ENCODE measurements at places on chromosomes 1 and 21.

DNA sequence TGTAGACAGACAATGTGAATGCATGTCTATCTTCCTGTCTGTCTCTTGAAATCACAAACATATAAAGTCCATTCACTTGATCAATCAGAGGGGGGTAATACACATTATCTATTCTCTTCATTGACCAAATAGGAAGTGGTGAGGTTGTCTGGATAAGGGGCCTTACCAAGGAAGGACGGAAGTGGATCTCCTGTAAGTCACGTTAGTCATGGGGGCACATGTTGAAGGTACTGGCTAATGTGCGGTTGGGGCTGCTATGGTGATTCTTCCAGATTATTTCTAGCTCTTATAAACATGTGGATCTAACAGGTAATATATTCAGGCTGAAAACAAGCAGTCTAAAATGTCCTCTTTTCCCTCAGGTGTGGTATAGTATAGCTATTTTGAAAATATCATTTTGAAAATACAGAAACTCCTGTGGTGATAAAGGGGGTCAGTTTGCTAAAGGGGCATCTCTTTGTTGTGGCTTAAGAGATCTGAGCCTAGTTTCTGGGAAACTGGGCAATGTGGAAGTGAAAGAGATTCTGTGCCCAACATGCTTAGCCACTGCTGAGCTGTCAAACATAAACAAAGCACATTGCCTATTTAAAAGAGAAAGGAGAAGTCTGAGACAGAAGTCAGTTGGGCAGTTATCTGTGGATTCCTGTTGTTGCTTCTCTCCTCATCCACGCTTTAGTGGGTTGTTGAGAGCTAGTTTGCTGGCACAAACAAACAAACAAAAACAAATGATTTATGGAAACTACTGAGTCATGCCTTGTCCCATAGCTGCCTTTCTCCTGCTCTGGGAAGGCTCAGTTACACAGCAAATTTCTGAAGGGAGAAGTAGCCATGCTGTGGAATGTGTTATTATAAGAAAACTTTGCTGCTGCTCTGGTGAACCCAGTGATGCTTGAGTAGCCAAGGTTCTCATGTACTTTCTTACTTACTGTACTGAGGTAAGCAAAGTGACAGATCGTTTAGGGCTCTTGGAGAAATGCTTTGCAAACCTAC lies 166.9 kb downstream of the HLX start:
- DNase-seq, result no peak

- DNase-seq, result no peak
These were observed 103.2 kb upstream of the COA6 start for GRCh38 chr1:234270093-234270492.

- DNase-seq, result no peak
These were observed 15.4 kb upstream of the MEX3A start for GRCh38 chr1:156097499-156098178.

DNA sequence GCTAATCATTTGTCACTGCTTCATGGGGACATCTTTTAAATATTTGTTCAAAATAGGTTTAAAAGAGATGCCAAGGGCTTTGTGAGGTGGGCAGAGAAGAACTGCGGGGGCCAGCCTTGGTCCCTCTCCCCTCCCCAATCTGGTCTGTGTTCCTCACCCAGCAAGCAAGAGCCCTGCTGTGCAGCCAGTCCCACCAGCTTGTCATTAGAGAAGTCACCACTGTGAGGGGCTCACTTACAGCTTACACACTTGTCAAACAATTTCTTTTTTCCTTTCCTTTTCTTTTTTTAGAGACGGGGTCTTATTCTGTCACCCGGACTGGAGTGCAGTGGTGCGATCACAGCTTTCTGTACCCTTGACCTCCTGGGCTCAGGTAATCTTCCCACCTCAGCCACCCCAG lies 10.4 kb upstream of the CDK18 start:
- no peak for DNase-seq

DNA sequence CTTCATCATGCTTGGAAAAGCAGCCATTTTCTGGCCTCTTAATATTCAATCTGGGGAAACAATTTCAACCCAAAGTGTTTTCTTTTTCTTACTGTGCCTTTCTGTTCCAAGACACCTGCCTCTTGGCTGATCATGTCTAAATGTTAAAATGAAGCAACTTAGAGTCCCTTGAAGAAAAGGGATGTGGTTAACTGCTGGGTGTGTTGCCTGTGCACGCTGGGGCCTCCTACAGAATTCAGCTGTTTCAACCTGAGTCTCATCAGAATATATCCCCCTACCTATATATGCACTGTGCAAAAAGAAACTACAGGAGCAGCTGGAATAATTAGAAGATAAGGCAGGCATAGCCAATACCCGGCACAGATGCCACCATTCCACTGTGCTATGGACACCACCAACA lies 222.0 kb downstream of the OMA1 start:
- no peak for DNase-seq

Measured in LoVo (cell line).